Stimulated activated CD4-positive, alpha-beta T cell treated with anti-CD3 and anti-CD28 coated beads, Interleukin-4, amount 100 ng/mL, for 48 hours (primary cell): ENCODE measurements at places on chromosomes 11 and 22.

DNA sequence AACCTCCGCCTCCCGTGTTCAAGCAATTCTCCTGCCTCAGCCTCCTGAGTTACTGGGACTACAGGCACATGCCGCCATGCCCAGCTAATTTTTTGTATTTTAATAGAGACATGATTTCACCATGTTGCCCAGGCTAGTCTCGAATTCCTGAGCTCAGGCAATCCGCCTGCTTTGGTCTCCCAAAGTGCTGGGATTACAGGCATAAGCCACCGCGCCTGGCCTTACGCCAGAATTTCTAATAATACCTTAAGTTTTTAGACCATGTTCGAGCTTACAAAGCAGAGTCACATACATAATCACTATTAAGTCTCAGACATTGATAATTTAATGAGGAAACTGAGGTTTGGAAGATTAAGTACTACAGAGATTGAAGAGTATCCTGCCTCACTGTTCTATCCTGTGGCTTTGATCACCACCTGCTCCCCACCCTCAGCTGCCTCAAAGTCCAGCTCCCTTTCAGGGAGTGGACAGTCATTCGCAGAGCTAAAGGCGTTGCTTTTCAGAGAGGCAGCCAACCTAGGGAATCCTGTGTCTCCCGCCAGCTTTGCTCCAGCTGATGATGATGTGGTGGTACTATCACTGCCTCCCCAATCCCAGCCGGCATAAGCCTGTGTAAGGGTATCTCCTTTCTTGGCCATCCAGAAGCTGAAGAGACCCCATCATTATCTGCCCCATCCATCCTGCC lies 7.7 kb downstream of the UBASH3B start:
- DNase-seq: no peak

DNA sequence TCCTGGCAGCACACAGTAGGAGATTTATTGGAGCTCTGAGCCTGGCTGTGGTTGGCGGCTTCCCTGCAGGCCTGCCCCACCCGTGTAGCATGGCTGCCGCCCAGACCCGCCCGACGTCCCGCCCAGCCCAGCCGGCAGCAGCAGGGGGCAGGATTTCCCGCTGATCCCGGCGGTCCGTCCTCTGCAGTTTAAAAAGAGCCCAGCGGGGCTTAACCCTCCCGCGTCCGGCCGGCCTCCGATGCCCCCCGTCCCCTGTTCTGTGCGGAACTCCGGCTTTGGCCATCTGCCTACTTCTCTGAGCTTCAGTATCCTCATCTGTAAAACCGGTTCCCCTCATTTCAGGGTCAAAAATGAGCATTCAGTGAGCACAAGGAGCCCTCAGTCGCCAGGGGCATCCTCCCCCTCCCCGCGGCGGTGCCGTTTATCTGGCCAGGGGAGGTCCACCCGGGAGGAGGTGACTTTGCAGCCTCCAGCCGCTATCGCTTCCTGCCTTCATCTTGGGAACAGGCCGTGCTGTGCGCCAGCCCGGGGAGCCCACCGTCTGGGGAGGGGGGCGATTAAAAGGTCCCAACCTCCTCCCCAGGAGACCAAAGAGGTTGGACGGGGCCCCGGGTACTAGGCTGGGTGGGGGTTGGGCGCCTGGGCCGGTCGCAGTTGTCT lies at the start of gene GAS2L1:
TSS of gene GAS2L1 (plus strand) at position 476 of the 660 bp plus-strand sequence. CDS start 1,456 bp downstream, outside the sequence.
- DNase-seq: no peak

DNA sequence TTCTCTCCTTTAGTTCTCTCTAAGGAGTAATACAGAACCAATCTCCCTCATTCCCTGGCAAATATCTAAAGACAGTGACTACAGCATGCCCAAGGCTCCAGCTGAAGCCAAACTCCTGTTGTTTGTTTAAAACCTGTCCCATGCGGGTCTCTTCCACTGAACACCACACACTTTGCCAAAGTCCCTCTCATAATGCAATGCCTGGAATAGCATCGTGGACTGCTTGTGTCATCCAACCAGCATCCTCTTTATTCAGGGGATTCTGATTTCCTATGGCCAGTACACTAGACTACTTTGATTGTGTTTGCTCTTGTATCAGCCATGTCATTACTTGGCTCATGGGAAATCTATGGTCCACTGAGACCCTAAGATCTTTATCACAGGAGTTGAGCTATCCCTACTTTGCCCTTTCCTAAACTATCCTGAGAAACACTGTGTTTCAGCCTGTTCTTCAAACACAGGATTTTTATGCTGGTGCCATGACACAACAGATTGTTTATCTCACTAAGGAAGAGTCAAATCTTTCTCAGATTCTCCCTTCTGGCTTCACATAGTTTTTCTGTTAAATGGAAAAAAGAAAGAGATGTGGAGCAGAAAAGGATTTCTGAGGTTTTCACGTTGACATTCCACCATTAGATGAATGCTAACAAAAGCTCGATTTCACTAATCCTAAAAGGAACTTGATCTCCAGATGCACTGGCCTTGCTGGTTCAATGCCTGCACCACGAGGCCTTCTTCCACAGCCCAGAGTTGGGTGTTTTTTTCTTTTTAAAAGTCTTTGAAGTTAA lies 15.9 kb upstream of the IRAG1 start:
- DNase-seq: no peak

DNA sequence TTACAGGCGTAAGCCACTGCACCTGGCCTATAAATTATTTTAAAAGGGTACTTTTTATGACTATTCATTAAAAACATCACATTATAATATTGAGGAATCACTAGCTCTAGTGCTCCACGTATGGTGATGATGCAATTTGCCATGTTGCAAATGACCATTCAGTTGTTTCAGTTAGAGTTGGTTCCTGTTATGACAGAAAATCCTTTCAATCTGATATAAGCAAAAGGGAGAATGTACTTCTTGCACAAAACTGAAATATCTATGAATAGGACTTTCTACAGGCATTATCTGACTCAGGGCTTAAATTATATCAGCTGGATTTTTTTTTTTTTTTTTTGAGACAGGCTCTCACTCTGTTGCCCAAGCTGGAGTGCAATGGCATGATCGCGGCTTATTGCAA lies 45.6 kb upstream of the RRM1 start:
- DNase-seq: no peak

DNA sequence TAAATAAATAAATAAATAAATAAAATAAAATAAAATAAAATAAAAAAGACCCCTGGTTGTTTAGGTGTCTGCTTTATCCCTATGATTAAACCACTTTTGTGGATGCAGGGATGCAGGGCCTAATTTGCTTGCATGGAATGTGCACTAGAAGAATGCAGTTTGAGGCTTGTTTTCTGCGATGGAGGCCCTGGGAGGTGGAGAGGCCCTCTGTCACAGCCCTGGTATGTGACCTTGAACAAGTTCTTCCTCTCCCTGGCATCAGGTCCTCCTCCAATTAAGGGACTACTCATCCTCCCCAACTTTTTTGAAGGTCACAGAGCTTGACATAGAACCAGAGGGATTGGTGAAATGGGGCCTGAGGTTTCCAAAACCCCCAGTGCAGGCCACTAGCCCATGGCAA lies 22.7 kb downstream of the KCNJ4 start:
- no peak for DNase-seq

- DNase-seq: no peak
Observed at GRCh38 chr11:83002053-83002452, 69.6 kb downstream of the RAB30 start.

DNA sequence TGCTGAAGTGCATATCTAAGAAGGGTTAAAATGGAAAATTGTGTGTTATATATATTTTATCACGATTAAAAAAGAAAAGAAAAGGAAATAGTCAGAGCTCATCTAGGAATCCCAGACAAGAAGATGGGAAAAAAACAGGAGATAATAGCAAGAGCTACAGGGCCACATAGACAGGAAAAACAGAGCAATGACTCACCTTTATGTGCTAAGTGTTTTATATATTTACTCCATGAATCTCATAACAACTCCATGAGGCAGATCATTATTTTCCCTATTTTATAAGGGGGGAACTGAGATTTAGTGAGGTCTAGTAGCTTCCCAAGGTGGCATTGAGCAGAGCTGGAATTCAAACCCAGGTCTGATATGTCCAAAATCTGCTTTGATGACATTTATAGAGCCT lies 18.1 kb upstream of the ELF5 start:
- no peak for DNase-seq

GRCh38 chr11:114291842-114292680 lies 4.1 kb upstream of the NNMT start:
- DNase-seq: no peak

DNA sequence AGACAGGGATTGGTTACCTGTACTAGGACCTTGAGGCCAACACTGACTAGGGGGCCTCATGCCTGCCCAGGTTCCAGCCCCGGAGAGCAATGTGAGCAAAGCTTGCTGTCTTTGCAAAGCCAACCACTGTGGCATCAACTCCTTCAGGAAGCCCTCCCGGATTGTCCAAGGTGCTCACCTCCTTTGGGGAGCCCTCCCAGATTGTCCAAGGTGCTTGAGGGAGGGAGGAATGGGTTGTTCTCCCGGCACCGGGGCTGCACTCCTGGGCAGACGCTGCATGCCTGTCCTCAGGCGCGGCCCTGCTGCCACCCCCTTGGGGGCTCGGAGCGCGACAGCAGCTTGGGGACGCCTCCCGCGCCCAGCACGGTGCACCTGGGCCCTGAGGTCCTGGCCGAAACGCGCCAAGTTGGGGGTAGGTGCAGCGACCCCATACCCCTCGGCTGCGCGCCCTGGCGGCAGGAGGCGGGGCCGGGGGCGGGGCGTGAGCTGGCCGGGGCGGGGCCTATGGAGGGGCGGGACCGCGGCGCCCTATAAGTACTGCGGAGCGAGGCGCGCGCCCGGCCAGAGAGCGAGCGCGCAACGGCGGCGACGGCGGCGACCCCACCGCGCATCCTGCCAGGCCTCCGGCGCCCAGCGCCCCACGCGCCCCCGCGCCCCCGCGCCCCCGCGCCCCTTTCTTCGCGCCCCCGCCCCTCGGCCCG lies at the start of gene CD81:
TSS of gene CD81 (plus strand) at position 560 of the 701 bp plus-strand sequence. CDS start 240 bp downstream, outside the sequence.
- DNase-seq: peak; percentile 47

- no peak for DNase-seq
Observed at GRCh38 chr22:35275580-35275979, 18.3 kb downstream of the HMGXB4 start.
